Activated naive CD4-positive, alpha-beta T cell (primary cell): ENCODE measurements at places on chromosomes 12 and 14.

DNA sequence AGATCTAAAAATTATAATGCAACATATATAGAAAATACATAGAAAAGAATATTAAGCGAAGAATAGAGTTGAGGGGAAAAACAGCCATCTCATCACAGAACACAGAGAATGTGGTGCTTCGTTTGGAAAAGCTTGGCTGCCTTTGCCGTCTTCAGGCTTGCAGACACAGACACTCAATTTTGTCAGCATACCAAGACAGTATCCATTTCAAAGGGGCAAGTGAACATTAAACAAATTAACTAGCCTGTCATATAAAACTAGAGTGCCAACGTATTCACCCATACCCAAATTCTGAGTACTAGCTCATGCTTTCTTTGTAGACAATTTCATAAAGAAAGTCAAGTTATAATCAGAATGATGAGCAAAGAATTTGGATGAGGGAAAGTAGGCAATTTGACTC lies 40.5 kb downstream of the DMAC2L start:
- no peak for DNase-seq

GRCh38 chr14:99348816-99349614 lies 77.0 kb upstream of the BCL11B start:
- no peak for DNase-seq

- no peak for DNase-seq
Measured at GRCh38 chr12:132154341-132154761, 10.1 kb downstream of the NOC4L start.

- DNase-seq: no peak
Measured at GRCh38 chr14:67002994-67003753, 186.1 kb upstream of the GARIN2 start.

DNA sequence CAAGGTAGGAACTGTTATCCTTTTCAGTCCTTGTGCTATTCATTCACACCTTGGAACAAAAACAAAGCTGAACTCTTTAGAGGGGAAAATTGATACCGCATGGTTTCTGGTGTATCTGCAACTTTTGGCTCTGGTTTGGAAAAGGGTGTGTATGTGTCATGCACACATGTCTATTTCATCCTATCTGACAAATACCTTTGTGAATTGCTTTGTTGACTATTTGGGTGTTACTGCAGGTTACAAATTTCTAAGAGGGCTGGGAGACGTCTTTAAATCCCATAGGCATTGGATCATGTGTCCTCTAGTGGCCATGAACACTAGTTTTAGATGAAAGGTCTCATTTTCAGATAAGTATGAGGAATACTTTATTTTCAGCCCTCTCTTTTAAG lies 59.9 kb upstream of the IFNG-AS1 start:
- no peak for DNase-seq

GRCh38 chr12:62308201-62308600 lies 48.0 kb downstream of the USP15 start:
- DNase-seq: no peak

DNA sequence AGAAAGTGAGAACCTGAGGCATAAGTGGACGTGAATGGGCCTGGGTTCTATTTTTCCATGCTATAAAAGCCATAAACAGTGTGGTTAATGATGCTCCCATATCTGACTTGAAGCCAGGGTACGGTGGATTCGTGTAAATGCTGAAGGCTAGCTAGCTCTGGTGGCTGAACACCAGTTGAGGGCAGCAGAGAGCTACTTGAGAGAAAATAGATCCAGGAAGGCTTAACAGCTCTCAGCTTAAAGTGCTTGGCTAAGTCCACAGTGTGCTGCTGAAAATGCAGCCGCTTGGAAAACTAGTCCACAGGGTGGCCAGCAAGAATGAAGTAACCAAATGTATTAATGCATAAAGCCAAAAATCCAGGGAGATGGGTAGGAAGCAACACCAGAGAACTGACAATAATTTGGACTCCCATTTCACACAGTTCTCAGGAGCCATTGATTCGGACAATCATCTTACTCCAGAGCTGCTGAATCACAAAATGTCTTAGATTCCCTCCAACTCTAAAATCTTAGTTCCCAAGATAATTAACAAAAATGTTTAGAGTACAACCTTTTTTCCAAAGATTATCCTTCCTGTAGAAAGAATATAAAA lies 15.0 kb upstream of the FOXG1 start:
- DNase-seq: no peak

DNA sequence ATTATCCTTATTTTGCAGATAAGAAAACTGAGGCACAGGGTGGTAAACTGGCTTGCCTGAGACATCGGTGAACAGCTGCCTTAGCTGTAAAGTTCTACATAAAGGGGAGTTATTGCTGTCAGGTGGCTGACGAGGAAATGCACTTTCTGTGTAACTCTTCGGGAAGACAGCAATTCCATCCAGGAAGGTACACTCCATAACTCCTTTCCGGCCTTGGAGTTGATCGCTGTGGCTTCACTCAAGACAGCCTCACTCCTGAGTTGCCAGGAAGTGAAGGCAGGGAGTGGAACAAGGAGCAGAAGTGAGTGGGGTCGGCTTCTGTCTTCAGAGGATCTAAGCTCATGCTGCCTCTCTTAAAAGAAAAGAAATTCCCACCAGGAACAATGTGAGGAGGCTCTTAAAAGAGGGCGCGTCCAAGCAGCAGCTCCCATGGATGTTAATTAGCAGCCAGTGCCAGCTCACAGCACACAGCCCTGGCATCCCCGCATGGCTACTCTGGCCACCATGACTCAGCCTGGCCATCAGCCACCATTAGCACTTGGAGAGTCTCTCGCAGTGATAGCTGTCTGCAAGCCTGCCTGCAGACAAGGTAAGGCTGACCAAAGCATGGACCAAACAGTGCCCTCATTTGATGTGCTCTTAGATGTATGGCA lies 60.3 kb downstream of the NUAK1 start:
- DNase-seq: no peak

DNA sequence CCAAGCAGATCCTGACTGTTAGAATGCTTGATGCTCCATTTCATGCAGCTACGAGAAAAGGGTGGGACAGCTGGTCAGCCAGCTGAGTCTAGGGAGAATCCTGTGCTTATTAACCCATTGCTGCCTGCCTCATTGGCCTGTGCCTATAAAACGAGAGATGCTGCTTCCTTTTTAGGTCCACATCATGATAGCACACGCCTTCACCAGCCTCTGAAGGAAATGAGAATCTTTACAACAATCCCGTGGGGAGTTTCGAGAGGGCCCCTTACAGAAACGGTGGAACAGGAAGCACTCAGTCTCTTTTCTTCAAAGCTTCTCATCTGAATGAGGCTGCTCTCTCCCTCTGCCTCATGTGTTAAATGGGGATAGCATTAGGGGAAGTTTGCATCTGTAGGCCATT lies 147.3 kb upstream of the RFLNA start:
- no peak for DNase-seq

- DNase-seq: no peak
Measured at GRCh38 chr14:65483647-65484046, 71.1 kb downstream of the FUT8 start.

DNA sequence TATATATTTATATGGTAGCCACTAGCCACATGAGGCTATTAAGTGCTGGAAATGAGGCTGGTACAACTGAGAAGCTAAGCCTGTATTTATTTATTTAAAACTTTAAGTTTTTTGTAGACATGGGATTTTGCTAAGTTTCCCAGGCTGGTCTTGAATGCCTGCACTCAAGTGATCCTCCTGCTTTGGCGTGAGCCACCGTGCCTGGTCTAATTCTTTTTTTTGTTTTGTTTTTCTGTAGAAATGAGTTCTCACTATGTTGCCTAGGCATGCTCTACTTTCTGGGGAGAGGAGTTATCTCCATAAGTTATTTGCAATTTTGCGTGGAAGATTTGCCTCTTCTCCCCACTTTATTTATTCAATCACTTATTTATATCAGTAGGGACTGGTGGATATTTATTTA lies 4.8 kb upstream of the SNRNP35 start:
- DNase-seq: no peak

- DNase-seq: no peak
Measured at GRCh38 chr14:69715725-69716477, 51.0 kb upstream of the SRSF5 start.

GRCh38 chr14:104996032-104996431 lies 10.4 kb downstream of the CLBA1 start:
- no peak for DNase-seq
